ENCODE measurements at places on chromosomes 7 and 10.

- H3K27ac ChIP-seq, result no peak overlapping the region
- no peak for DNase-seq
- H3K4me3 ChIP-seq, result no peak overlapping the region
- peaks cover 3% of the 10 kb centered on the region for H3K36me3 ChIP-seq
Observed at GRCh38 chr7:139300390-139300789, 40.7 kb upstream of the FMC1 start.

DNA sequence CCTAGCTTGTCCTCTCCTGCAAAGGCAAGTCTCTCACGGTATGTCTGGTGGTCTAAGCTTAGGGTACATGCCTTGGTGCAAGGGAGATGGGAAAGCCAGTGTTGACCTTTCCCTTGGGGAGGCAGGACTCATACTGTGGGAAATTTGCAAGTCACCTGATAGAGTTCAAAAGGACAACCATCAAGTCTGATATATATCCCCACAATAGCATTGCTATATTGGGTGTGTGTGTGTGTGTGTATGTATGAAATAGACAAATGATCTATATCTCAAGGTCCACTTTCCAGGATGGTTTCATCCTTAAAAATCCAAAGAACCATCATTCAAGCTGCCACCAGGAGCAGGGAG lies 12.2 kb upstream of the FFAR4 start:
- H3K27me3 ChIP-seq, result no peaks in the 10 kb centered on the region
- no peak for DNase-seq
- H3K4me3 ChIP-seq, result no peak overlapping the region
- no peak overlapping the region for H3K27ac ChIP-seq

DNA sequence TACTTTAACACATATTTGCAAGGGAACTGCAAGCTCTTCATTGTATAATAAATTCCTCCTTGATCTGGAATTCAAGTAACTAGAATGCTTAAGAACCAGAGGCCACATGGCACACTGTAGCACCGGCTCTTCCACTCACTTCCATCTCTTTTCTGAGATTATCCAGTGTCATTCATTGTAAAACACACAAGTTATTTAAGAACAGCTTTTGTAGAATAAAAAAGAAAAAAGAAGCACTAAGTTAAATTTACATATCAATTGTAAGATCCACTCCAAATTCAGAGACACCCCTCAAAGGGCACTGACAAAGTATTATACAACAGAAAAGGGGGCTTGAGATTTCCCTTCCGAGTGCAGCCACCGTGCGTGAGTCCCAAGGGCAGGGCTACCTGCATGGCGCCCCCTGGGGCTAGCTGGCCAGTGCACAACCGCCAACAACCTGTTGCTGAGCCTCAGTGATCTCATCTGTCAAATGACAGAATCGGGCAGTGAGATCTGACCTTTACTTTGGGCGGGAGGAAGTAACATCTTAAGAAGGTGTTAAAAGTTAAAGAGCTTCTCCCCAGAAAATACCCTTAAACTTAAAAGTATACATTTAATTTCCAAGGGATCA lies 12.5 kb downstream of the GLI3 start:
- DNase-seq, result no peak
- H3K4me3 ChIP-seq, result no peak overlapping the region
- no peaks in the 10 kb centered on the region for H3K36me3 ChIP-seq
- H3K27me3 ChIP-seq, result peaks cover 54% of the 10 kb centered on the region
- H3K27ac ChIP-seq, result no peak overlapping the region

GRCh38 chr7:55206235-55207029 lies 158.7 kb upstream of the LANCL2 start:
- H3K27me3 ChIP-seq, result no peaks in the 10 kb centered on the region
- no peak overlapping the region for H3K27ac ChIP-seq
- H3K4me3 ChIP-seq, result no peak overlapping the region
- DNase-seq, result no peak

- H3K4me1 ChIP-seq, result peaks cover 20% of the 10 kb centered on the region
- H3K4me3 ChIP-seq, result no peak overlapping the region
- H3K27me3 ChIP-seq, result no peaks in the 10 kb centered on the region
- DNase-seq, result no peak
- no peaks in the 10 kb centered on the region for H3K36me3 ChIP-seq
Observed at GRCh38 chr10:117442521-117442920, 67.3 kb upstream of the PDZD8 start.

- no peak overlapping the region for H3K27ac ChIP-seq
- peak; percentile 50 for DNase-seq
- H3K27me3 ChIP-seq, result no peaks in the 10 kb centered on the region
- H3K4me3 ChIP-seq, result no peak overlapping the region
- no peaks in the 10 kb centered on the region for H3K4me1 ChIP-seq
- H3K36me3 ChIP-seq, result no peaks in the 10 kb centered on the region
Observed at GRCh38 chr7:72152161-72153131, 259.7 kb downstream of the CALN1 start.

Data from common myeloid progenitor, CD34-positive (primary cell).